ENCODE measurements at places on chromosomes 4 and X.

DNA sequence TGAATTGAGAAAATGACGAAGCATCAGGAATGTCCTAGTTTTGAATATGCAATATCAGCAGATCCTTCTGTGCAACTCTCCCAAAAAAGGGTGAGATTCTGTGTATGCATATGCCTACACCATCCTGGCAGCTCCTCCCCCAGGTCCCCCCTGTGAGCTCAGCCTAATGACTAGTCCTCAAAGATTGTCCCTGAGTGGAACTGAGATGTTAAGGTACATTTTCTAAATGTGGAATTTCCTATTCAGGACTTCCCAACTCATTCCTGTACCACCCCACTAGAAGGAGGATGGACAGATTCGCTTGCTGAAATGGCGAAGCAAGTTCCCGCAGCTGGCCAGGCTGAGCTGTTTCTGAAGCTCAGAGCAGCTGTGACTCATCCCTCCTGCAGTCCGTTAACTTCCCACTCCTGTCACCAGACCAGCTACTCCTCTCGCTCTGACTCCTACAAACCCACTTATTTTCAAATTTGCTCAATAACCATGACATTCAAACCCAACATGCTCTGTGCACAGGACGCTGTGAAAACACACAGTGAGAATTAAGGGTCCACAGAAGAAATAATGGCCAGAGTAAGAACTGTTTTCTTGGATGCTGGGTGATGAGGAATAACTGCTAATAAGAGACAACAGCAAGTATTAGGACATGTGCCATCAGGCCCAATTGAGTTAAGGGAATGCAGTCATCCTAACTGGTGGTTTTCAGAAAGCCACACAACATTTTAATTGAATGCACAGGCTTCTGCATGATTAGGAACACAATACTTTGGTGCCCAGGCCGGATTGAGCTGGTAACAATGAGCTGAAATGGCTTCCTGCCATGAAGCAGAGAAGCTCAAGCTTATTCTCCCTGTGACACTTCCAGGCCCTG is 40.0 kb upstream of the IRF2 start:
- peak; percentile 72 for DNase-seq

DNA sequence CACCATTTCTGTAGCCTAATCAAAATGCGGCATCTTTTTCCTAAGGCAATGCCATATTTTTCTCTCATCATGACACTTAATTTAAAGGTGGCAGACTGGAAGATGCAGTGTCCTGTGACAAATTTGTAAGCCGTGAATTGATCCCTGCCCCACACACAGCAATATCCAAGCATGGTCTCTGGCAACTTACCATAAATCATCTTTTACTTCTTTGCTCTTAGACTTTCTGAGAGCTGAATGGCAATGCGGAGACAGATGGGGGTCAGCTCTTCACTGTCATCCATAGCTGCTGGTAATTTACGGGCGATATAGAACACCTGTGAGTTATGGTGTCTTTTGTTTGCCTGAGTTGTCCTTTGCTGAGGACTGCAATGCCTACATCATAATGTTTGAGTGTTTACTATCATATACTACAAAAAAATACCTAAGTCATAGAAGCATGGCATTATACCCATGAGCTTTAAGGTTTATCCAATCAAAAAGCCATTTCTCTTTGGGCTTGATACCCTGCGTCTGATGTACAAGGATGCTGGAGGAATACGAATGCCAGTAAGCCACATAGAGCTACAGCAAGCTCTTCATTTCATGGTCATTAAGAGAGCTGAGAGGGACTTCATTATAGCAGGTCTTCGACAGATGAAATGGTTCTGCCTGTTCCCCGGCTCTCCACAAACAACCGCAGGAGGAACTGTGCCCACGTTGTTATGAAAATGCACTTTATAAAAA is 148.1 kb downstream of the TRIML1 start:
- no peak for DNase-seq

GRCh38 chr4:74228691-74229640 is 71.0 kb downstream of the MTHFD2L start:
- peak; percentile 76 for DNase-seq

- DNase-seq: no peak
Observed at GRCh38 chr4:134018846-134019245, 182.7 kb downstream of the PABPC4L start.

GRCh38 chr4:140172960-140173359 is 19.0 kb upstream of the MAML3 start:
- DNase-seq: no peak

All from bronchial epithelial cell (primary cell).